ENCODE measurements at places on chromosomes 11 and 22.

GRCh38 chr11:83706566-83706965 lies 420.4 kb upstream of the CCDC90B start:
- no peak for DNase-seq

GRCh38 chr22:42639541-42640241 lies 710 bp downstream of the ATP5MGL start:
- DNase-seq, result no peak

DNA sequence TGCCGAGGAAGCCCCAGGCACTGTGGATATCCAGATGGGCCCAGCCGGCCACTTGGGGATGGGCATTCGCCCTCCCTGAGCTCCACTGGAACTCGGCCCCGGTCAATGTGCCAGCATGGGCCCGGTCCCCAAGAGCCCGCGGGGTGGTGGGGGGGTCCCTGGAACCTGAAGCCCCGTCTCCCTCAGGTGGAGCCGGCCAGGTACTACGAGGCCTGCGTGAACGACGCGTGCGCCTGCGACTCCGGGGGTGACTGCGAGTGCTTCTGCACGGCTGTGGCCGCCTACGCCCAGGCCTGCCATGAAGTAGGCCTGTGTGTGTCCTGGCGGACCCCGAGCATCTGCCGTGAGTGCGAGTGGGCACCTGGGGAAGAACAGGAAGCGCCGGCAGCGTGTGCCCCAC lies 21.2 kb downstream of the MUC5AC start:
- DNase-seq, result no peak

- DNase-seq, result no peak
Measured at GRCh38 chr22:24002851-24003250, 2.4 kb downstream of the GSTT4 start.

DNA sequence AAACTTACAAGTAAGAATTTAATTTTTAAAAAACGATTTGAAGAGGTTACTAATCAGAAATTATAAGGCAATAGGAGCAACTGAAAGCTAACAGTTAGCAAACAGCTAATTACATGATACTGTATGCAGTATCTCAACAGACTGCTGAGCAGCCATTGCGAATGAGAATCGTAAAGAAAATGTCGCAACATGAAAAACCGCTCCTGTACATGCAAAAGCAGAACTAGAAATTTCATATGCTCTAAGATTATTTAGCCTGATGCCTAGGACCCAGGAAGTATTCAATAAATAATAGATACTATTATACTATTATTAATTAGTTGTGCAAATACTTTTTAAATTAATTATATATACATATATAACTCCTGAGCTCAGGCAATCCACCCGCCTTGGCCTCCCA lies 48.7 kb upstream of the EP300 start:
- no peak for DNase-seq

GRCh38 chr11:129768356-129768755 lies 47.3 kb upstream of the TMEM45B start:
- DNase-seq, result no peak

GRCh38 chr11:95466416-95466815 lies 235.4 kb upstream of the SESN3 start:
- no peak for DNase-seq

GRCh38 chr11:86449993-86450629 lies 75.4 kb downstream of the CCDC81 start:
- DNase-seq, result no peak

DNA sequence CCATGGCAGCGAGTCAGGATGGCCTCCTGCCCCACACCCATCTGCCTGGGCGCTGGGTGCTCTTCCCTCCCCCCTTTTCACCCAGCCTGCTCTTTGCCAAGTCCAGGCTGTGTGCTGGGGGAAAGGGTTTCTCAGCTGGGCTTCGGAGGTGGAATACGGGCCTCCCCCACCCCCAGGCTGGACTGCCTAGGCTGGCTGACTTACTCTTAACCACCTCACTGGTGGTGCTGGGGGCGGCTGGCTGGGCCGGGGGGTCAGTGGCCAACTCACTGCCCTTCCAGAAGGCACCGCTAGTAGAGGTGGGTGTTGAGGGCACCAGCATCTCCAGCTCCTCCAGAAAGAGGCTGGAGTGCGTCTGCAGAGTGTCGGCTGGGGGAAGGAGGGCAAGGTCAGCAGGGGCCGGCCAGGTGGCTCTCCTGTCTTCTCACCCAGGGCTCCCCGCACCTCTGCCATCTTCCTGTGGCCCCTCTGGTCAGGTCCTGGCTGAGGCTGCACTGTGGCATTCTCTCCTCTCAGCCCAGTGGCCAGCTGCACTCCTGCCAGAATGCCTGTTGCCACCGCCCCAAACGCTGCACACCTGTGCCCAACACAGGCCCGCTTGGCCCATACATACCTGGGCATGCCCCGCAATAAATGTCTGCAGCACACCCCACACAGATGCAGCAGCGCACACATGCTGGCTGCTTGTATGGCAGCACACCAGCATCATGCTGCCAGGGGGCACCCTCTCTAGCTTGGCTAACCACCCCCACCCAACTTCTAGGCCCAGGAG lies 9.7 kb downstream of the PITPNM1 start:
- DNase-seq, result no peak

DNA sequence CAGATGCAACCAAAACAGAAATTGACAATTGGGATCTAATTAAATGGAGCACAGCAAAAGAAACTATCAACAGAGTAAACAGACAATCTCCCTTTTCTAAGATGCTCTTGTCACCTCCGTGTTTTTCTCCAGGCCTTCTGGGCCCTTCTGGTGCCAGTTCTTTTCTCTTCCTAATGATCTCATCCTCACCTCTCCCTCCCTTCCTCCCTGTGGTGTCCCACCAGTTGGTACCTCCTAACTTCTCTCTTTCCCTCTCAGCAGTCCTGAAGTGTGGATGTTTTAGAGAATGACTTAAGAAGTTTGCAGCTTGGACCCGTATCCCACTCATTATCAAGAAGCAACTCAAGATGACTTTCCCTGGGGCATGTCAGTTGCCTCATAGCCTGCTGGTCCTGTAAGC lies 6.4 kb downstream of the APOBEC3H start:
- no peak for DNase-seq

DNA sequence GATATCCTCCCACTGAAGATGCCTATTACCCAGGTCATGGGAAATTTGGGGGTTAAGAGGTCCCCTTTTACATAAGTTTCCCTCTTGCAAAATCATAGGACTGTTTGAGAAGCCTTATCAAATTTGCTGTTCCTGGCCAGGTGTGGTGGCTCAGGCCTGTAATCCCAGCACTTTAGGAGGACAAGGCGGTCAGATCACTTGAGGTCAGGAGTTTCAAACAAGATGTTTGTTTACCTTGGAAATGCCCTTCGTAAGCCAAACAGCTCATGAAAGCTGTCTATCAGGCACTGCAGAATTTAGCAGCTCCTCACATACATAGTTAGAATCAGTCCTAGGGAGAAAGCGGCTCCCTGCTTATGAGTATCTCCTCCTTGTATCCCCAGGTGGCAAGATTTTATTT lies 4.9 kb upstream of the EI24 start:
- DNase-seq, result no peak

GRCh38 chr22:35684270-35684700 lies 33.4 kb upstream of the APOL5 start:
- no peak for DNase-seq

- DNase-seq, result no peak
Measured at GRCh38 chr22:43474161-43475101, 62.6 kb downstream of the MPPED1 start.

DNA sequence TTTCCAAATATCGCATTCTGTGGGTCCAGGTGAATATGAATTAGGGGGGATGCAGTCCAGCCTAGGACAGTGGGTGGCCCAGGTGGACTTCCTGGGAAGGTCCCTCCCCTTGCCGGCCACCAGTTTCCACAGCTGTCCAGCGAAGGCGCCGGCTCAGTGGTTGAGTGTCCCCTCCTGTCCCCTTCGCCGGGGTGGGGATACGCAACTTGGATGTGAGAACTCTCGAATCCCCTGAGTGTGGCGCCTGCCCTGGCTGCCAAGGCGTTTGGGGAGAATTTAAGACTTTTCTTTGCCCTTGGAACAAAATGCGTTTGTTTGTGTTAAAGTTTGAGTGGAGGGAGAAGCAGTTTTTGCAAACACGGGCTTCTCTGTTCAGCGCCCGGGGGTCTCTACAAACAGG lies 123.7 kb downstream of the KCNQ1OT1 start:
- DNase-seq, result no peak

DNA sequence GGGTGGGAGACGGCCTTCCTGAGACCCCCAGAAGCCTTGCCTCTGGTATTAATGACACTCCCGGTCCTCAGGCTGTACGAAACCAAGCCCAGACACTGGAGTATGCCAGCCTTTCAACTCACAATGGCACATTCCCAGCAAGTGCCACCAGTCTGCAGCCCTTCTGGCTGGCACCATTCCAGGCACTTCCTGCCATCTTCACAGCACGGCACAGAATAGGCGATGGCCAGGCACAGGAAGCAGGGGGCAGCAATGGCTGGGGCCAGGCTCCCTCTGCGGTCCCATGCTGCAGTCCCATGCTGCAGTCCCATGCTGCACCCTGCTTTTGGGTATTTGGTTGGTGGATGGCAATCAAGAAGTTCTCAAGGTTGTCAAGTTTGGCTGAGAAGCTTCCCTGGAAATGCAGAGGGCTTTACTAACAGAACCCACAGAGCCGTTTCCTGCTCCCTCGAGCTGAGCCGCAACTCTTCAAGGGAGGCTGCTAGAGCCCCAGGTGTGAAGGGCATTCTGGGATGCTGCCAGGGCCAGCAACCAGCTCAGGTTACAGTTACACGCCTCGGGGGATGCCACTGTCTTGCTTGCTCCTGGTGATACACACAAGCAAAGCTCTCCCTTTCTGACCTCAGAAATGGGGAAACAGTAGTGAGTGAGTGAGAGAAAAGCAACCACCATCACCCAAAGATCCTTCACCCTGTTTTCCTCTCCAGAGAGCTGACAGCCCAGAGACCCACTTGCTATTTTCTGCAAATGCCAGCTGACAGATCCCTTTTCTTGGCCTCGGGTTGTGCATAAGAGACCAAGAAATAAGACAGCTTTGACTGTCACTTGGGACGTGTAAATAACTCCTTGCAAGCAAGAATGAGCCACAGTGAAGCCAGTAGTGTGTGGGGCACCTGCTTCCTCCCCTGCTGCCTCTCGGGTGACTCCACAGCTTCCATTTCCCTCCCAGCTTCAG lies 23.9 kb downstream of the LRFN4 start:
- DNase-seq, result peak; percentile 70

DNA sequence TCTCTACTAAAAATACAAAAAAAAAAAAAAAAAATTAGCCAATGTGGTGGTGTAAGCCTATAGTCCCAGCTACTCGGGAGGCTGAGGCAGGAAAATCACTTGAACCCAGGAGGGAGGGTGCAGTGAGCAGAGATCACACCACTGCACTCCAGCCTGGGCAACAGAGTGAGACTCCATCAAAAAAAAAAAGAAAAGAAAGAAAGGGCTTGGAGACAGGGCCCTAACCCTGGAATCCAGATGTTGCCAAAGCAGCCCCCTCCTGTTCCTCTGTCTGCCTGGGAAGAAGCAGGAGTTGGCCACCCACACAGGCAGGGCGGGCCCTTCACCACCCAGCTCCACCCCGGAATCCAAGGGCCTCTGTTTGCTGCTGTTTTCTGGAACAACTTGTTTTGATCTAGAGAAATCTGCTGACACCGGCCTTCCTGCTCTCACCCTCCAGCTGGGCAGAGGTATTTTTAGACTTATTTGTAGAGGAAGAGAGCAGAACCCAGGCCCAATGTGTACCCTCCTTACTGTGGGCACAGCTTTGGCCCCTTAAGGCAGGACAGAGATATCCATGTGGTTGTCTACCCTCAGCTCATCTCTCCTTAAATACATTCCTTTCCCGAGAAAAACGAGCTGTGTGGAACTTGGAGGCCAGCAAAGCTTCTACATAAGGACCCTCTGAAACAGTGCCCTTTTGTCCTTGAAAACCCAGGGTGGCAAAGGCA lies 2.7 kb upstream of the NEAT1 start:
- no peak for DNase-seq

- DNase-seq, result no peak
Measured at GRCh38 chr11:85768473-85769146, 42.3 kb downstream of the SYTL2 start.

GRCh38 chr11:6604790-6605189 lies 1.2 kb downstream of the ILK start:
- DNase-seq, result no peak

GRCh38 chr11:70364178-70364577 lies 34.2 kb upstream of the CTTN start:
- no peak for DNase-seq

- DNase-seq, result no peak
Measured at GRCh38 chr11:131584785-131585592, 214.6 kb downstream of the NTM start.

- DNase-seq, result no peak
Measured at GRCh38 chr11:97163631-97164191, 773.9 kb downstream of the JRKL start.

GRCh38 chr11:103476874-103477273 lies 367.6 kb downstream of the DYNC2H1 start:
- no peak for DNase-seq

DNA sequence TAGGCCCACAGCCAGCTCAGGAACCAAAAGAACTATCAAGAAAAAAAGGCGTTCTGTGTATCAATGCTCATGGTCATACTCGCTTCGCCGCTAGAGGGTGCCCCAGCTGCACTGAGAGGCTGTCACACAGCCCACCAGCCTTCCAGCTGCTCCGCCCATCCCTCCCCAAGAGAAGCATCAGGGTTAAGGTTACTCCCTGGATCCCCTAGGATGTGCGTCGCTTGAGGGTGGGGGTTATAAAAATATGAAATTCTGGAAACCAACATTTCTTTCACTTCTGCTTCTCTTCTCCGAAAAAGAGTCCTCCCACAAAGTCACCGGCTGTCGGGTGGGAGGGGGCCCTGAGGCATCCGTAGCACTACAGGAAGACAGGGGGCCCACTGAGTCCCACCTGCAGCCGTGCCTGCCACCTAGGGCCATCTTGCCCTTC lies 1.7 kb downstream of the CBX6 start:
- peak; percentile 13 for DNase-seq

DNA sequence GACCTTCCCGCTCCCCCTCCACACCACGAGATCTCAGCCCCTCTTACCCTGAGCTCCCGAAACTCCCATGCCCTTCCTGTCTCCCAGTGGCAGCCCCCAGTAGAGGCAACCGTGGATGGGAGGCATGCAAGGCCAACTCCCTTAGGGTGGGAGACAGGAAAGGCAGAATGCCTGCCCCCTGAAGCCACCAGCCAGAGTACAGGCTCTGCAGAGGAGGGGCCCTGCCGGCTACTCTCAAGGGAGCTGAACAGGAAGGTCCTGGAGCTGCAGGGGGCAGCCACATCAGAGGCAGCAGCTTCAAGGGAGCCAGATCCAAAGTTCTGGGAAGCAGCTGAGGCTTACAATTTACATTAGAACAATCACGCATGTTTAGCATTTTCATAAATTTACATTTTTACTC lies 38.3 kb downstream of the PDE2A start:
- DNase-seq, result no peak

DNA sequence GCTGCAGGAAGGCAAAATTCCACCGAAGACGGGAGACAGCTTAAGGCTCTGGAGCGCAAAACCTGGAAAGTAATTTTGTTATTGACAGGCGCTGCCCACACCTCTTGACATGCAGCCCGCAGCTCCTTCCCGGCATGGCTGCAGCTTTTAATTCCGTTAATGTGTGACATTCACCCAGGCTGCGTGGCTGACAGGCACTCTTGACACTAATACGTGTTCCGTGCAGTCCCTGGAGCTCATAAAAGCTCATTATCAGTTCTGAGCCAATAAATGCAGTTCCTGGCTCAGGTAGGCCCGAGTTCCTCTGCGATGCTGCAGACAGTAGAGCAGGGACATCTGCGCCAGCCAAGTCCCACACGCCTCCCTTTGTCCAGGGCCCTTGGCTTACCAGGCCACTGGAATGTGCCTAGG lies 34.8 kb downstream of the TSPAN18 start:
- no peak for DNase-seq

GRCh38 chr11:112255067-112255720 lies 5.5 kb downstream of the PLET1 start:
- DNase-seq, result no peak

Measured in NCI-H2081 treated with DMSO at 0.1 percent for 48 hours (cell line).